Fibroblast of skin of scalp (primary cell): ENCODE measurements at places on chromosomes 2 and 18.

- DNase-seq: no peak
Measured at GRCh38 chr2:162839419-162839818, 852 bp upstream of the KCNH7 start.

DNA sequence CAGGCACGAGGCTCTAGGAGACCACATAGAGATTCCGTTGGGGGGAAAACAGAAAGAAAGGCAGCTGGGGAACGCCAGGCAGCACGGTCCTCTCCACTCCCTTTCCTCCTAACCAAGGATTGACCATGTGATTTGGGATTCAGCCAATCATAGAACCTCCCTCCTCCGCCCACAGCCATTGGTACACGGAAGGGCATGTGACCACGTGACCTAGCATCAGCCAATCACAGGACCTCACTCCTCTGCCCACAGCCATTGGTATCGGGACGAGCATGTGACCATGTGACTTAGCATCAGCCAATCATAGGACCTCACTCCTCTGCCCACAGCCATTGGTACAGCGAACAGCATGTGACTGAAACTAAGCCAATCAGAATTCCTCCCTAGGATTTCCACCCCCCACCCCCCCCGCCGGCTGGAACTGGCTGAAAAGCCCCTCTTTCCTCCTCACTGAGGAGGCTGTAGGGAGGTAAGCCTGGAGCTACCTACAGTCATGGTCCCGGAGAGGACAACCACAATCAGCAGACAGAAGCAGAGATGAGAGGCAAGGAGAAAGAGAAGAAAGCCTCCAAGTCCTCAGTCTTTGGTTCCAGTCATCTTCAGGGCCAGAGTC lies 7.6 kb downstream of the SERPINE2 start:
- no peak for DNase-seq

- DNase-seq: no peak
Measured at GRCh38 chr2:199136242-199136641, 321.5 kb downstream of the SATB2 start.

- DNase-seq: no peak
Measured at GRCh38 chr2:217820091-217820819, 182.5 kb downstream of the TNS1 start.

GRCh38 chr2:200451511-200451910 lies 58.4 kb downstream of the KCTD18 start:
- no peak for DNase-seq

DNA sequence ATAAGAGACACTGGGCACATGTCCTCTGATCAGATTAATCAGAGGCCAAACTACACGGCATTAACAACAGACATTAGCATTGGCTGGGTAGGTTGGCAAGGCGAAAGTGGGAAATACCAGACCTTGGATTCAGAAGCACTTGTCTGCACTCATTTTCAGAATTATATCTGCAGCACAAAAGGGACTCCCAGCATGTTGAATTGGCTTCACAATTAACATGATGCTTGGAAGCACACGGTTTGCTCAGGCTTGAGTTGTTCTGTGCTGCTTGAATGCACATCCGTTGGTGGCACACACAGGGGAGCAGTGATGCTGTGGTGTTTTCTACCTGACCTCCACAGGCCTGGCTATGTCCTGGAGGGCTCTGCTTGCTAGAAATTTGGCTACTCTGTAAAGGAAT lies 83.9 kb downstream of the ACTR3 start:
- no peak for DNase-seq

DNA sequence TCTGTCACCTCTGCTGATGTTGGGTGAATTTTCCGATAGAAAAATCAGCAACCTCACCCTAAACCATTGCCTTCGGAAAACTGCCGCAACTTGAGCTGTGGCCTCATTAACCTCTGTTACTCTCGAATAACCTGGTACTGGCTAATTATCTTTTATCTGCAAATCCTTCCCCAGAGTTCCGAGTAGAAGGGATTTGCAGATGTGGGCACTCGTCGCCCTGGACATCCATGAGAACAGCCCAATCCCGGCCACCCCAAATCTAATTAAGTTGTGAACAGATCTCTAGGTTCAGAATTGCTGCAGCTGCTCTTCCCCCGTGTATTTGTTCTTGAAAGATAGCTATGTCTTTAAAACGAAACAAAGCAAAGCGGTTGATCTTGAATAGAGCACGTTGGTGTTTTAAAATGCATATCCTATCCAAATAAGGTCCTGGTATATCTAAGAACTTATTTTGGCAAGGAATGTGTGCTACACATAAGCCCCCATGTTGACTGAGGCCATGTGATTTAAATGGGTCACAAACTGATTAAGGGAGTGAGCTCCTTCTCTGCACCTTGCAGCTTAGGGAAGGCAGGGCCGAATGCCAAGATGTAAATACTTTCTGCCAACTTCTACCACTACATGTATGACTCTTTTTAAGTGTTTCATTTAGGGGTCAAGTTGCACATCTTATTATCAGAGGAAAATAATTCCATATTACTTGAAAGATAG lies 88.2 kb downstream of the MTCL1 start:
- no peak for DNase-seq

GRCh38 chr2:8162552-8162951 lies 519.3 kb upstream of the ID2 start:
- DNase-seq: peak; percentile 94

DNA sequence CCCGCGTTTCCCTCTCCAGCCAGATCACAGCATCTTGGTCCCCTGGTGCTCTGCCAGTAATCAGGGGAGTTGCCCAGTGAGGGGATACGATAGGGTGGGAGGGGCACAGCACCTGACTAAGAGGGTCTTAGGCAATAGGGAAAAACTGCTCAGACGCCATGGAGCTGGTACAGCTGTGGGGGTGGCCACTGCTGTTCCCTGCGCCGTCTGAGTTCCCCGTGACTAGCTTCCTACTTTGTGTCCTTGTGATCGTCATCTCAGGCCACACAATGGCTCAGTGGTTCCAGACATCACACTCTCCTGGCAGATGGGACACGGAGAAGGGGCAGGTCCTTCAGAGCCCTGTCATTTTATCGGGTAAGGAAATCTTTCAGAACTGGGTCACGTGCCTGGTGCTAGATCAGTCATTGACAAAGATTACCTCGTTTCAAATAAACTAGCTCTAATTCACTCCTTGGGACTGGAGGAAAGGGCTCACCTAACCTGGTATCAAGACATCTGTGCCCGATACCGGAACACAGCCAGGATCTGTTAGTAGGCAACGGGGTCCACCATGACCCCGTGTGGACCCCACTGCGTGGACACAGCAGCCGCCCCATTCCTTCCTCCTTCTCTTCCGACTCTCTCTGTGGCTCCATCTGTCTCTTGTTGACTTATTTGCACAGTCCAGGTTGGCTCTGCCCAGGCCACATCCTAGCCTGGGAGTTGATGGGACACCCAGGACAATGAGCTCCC lies 101.6 kb downstream of the PTGR3 start:
- DNase-seq: no peak

- DNase-seq: no peak
Measured at GRCh38 chr2:30689496-30690125, 117.6 kb downstream of the CAPN13 start.

GRCh38 chr2:209977386-209978239 lies 24.8 kb upstream of the RPE start:
- peak; percentile 31 for DNase-seq

GRCh38 chr18:37495354-37495753 lies 70.2 kb downstream of the CELF4 start:
- DNase-seq: no peak

DNA sequence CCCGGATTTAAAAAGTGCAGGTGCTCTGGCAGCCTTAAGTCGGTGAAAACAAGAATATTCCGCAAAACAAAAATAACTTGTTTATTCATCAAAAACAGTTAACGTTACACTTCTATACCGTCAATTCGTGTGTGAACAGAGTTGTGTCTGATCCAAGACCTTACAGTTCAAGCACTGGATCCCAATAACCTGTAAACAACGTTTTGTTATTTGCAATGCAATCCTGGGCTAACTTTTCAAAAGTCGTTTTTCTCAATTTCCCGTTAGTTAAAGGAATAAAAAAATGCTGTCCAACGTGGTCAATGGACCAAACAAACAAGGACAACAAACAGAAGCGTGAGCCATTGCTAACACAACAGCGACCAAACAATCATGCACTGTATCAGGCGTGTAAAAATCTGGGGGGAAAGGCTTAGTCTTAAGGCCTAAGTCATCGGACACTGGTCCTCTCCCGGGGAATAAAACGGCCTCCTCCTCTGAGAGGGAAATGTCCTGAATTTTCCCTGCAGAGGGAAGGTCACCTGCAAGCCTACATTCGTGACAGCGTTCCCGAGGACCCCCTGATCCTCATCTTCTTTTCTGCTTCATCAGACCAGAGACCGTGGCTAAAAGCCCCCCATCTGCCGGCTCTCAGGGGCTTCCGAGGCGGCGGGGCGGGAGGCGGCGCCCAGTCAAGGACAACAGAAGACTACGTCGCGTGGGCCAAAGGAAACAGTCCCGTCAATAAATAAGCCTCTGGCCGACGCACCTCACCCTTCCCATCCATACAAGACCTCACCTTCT lies 490 bp downstream of the NDUFS1 start:
- DNase-seq: no peak

GRCh38 chr2:96913398-96914202 lies 43.7 kb upstream of the SEMA4C start:
- DNase-seq: no peak

- peak; percentile 43 for DNase-seq
Measured at GRCh38 chr18:42028247-42028832, 73.3 kb downstream of the PIK3C3 start.

DNA sequence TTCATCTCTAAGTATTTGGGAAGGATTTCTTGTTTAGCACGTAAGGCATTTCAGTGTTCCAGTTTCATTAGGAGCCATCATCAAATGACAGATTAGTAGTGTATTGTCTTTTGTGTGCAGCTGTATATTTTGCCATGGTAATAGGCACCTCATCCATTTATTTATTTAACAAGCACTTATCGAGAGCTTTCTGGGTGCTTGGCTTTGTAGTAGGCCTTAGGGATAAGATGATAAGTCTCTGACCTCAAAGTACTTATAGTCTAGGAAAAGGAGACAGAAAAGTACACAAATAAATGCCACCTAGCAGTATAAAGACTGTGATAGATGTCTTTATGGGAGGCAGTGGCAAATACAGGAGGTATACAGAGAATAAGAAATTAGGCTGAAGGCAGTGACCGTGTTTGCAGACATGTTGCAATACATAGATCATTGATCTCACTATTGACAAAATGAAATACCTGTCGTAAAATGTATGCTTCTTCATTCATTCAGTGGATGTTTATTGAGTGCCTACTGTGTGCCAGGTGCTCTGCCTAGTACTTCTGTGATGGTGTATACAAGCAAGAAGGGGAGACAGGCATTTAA lies 265.9 kb downstream of the SETBP1 start:
- no peak for DNase-seq

GRCh38 chr2:27202854-27203253 lies 9.0 kb upstream of the ATRAID start:
- no peak for DNase-seq

DNA sequence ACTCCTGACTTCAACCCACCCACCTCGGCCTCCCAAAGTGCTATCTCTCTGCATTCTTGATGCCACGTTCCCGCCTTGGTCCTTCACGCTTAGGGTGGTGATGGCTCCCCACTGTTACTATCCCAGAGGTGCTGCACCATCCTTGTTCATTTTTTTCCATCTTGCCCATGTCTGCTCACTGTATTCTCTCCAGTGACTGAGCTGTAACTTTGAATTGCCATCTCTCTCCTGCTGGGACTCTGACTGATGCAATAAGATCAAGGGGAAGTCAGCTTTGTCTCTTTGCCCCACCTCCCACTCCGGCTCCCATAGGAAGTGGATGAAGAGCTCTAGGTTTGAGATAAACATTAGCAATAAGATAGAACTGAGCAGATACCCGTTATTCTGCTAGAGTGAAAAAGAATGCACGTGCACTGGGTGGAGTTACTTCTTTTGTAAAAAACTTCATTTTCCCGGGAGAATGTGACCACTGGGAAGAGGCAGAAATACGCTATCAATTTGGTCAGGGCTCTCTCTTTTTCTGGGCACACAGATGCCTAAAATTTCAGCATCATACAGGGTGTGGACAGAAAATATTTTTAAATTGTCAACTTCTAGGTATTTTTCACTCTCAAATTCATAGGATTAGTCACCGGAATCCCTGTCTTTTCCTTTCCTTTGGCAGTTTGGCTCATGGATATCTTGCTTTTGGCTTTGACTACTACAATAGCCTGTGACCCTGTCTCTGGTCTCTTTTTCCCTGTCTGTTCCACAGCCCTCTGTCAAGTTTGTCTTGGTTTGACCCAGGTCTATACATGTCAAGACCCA lies 105.4 kb downstream of the POLR1A start:
- DNase-seq: peak; percentile 72

GRCh38 chr2:220432645-220433044 lies 805.2 kb downstream of the SLC4A3 start:
- no peak for DNase-seq

- DNase-seq: peak; percentile 72
Measured at GRCh38 chr2:181955010-181955409, 30.6 kb upstream of the PPP1R1C start.

- no peak for DNase-seq
Measured at GRCh38 chr2:71207601-71208000, 19.3 kb downstream of the PAIP2B start.

- DNase-seq: no peak
Measured at GRCh38 chr2:218344090-218344754, 12.4 kb upstream of the CATIP start.

- DNase-seq: no peak
Measured at GRCh38 chr2:28084564-28084963, 194.0 kb downstream of the BABAM2 start.

- DNase-seq: no peak
Measured at GRCh38 chr2:33765122-33765521, 166.0 kb upstream of the FAM98A start.

DNA sequence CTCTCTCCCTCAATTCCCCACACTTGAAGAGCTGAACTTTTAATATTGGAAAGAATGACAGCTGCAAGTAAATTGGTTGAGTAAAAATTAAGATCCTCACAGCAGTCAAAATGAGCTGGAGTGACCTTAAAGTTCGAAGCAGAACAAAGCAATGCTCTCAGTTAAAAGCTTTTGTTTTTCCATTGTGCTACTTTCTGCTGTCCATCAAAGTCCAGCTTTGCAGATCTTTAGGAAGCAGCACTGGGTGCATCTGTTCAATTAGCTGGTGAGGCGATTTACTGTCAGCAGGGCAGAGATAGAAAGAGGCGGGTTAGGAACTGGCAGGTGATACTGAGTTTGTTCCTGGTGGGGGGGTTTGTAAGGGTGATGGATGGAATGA lies 834.8 kb downstream of the CPS1 start:
- DNase-seq: no peak

- peak; percentile 47 for DNase-seq
Measured at GRCh38 chr2:202278036-202278760, 12.6 kb downstream of the NOP58 start.

GRCh38 chr18:60831971-60832370 lies 459.4 kb upstream of the MC4R start:
- no peak for DNase-seq

- no peak for DNase-seq
Measured at GRCh38 chr2:17517481-17518211, 594 bp downstream of the RAD51AP2 start.

GRCh38 chr2:113198790-113199612 lies 25.2 kb downstream of the PSD4 start:
- peak; percentile 78 for DNase-seq

DNA sequence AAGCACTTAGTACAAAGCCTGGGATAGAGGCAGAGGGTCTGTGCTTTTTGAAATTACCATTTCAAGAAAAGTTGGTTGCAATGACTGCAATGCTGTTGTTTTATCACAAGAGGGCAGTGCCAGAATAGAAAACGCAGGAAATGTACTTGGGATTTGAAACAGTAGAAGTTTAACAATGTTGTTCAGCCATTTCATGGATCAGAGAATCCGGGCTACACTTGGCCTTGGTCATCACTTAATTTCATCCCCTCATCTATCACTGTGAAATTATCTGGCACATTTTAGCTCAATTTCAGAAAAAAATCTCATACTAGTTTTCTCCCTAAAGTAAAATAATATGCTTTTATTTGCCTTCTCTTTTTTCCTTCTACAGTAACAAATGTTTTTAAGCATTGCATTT lies 70.8 kb downstream of the RAPGEF4 start:
- DNase-seq: peak; percentile 61
